ENCODE measurements at places on chromosomes 11 and 22. TPM values are rescaled to one million over a fixed set of nuclear protein-coding genes. Genes with fewer than 3 reads are reported as not detected.
A peak's percentile ranks its signal among the peaks of the same experiment; 100 is the strongest.

DNA sequence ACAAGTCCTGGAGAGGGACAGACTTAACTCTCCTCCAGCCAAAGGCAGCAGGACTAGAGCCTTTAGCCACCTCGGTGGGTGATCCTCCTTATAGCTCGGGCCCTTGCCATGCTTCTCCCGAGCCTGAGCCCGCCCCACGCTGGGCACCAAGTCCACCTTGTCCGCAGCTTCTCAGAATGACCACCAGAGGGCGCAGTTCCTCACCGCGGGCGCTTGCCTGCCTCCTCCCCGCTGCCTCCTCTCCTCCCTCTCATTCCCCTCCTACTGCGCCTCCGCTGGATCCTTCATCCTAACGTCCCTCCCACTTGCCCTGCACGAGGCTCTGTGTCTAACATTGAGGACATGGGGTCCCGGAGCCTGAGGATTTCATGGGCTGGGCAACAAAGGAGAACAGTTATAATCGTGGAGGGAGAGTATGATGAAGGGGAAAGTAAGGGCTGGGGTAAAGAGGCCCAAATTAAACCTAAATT is 11.3 kb upstream of the MOGAT2 start:
- H3K4me1 ChIP-seq, result peaks cover 7% of the 10 kb centered on the region
- H3K4me3 ChIP-seq, result no peak overlapping the region
- DNase-seq, result peak; percentile 68
- H3K27me3 ChIP-seq, result no peaks in the 10 kb centered on the region
- no peaks in the 10 kb centered on the region for H3K36me3 ChIP-seq
- no peak overlapping the region for H3K27ac ChIP-seq

DNA sequence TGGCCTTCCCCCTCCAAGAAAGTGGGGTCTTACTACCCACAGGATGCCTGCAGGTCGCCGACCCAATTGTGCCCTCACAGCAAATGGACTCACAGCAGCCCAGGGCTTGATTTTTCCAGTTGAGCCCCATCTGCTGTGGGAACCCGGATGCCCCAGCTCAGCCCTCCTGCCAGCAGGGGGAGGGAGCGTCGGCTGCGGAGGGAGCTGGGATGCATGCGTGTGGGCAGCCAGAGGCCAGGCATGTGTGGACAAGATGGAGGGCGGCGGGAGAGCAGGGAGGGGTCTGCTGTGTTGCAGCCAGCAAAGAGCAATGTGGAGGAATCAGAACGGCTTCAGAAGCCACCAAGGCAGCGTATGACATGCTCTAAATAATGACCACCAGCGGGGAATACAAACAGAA is 41.0 kb upstream of the EIF3D start:
- H3K27me3 ChIP-seq, result no peaks in the 10 kb centered on the region
- no peaks in the 10 kb centered on the region for H3K4me1 ChIP-seq
- H3K36me3 ChIP-seq, result no peaks in the 10 kb centered on the region
- DNase-seq, result no peak
- no peak overlapping the region for H3K4me3 ChIP-seq

DNA sequence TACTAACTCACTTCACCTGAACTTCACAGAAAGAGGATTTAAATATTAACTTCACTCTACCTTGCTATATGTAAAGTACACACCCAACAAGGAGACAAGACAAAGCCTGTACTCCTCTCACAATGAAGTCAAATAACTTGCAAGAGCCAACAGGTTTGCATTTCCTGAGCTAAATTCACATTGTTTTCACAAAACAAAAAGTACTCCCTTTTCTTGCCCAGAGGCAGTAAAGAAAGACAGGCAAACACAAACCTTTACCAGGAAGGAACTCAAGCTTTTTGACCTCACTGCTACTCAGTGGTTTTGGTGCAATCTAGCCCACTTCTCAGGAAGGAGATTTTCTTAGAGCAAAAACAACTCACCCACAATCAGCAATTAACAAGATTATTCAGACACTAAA is 15.7 kb downstream of the USP28 start:
- H3K4me3 ChIP-seq, result no peak overlapping the region
- no peak for DNase-seq
- no peaks in the 10 kb centered on the region for H3K36me3 ChIP-seq
- no peak overlapping the region for H3K27ac ChIP-seq
- H3K27me3 ChIP-seq, result no peaks in the 10 kb centered on the region

GRCh38 chr11:71502871-71503435 is 24.1 kb upstream of the KRTAP5-7 start:
- no peaks in the 10 kb centered on the region for H3K27me3 ChIP-seq
- H3K4me3 ChIP-seq, result no peak overlapping the region
- H3K4me1 ChIP-seq, result peaks cover 9% of the 10 kb centered on the region
- H3K27ac ChIP-seq, result no peak overlapping the region
- H3K36me3 ChIP-seq, result peaks cover 32% of the 10 kb centered on the region

- no peak overlapping the region for H3K4me3 ChIP-seq
- H3K4me1 ChIP-seq, result no peaks in the 10 kb centered on the region
- no peaks in the 10 kb centered on the region for H3K27me3 ChIP-seq
- no peak for DNase-seq
- peaks cover 10% of the 10 kb centered on the region for H3K36me3 ChIP-seq
Measured at GRCh38 chr11:102237096-102237735, 80.1 kb upstream of the BIRC3 start.

DNA sequence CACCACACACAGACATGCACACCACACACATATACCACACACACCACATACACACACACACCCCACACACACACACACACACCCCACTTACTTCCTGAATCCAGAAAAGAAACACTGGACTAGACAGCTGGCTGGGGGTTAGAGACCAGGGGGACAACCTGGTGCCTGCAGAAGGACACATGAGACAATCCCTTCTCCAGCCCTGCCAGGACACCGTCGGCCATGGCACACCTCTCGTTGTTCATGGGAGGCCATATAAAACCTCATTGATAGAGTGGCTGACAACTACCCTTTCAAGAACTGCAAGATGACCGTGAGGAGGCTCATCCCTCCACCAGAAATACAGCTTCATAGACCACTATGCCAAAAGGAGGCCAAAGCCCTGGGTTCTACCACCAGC is 54.3 kb downstream of the IGSF9B start:
- H3K27me3 ChIP-seq, result no peaks in the 10 kb centered on the region
- no peak overlapping the region for H3K4me3 ChIP-seq
- H3K27ac ChIP-seq, result no peak overlapping the region
- no peaks in the 10 kb centered on the region for H3K4me1 ChIP-seq

GRCh38 chr11:120884154-120885020 is 139.5 kb upstream of the TBCEL start:
- H3K4me3 ChIP-seq, result no peak overlapping the region
- H3K36me3 ChIP-seq, result no peaks in the 10 kb centered on the region
- DNase-seq, result no peak
- no peak overlapping the region for H3K27ac ChIP-seq
- H3K27me3 ChIP-seq, result no peaks in the 10 kb centered on the region
- H3K4me1 ChIP-seq, result peaks cover 22% of the 10 kb centered on the region

GRCh38 chr11:128451652-128452470 is 135.5 kb downstream of the ETS1 start:
- H3K4me1 ChIP-seq, result no peaks in the 10 kb centered on the region
- H3K27ac ChIP-seq, result peak overlapping the region; percentile 75
- H3K36me3 ChIP-seq, result no peaks in the 10 kb centered on the region
- peak; percentile 87 for DNase-seq
- H3K4me3 ChIP-seq, result peak overlapping the region; percentile 16

- no peaks in the 10 kb centered on the region for H3K4me1 ChIP-seq
- no peaks in the 10 kb centered on the region for H3K27me3 ChIP-seq
- no peak for DNase-seq
- H3K36me3 ChIP-seq, result no peaks in the 10 kb centered on the region
- no peak overlapping the region for H3K4me3 ChIP-seq
- no peak overlapping the region for H3K27ac ChIP-seq
Measured at GRCh38 chr11:122264121-122264520, 148.1 kb upstream of the BLID start.

- H3K4me1 ChIP-seq, result no peaks in the 10 kb centered on the region
- DNase-seq, result no peak
- no peak overlapping the region for H3K4me3 ChIP-seq
Measured at GRCh38 chr11:103901656-103902055, 134.8 kb upstream of the DDI1 start.

GRCh38 chr22:47107431-47107830 is 345.0 kb downstream of the TBC1D22A start:
- H3K27ac ChIP-seq, result no peak overlapping the region
- DNase-seq, result no peak
- H3K4me3 ChIP-seq, result no peak overlapping the region
- no peaks in the 10 kb centered on the region for H3K4me1 ChIP-seq
- no peaks in the 10 kb centered on the region for H3K27me3 ChIP-seq
- no peaks in the 10 kb centered on the region for H3K36me3 ChIP-seq

DNA sequence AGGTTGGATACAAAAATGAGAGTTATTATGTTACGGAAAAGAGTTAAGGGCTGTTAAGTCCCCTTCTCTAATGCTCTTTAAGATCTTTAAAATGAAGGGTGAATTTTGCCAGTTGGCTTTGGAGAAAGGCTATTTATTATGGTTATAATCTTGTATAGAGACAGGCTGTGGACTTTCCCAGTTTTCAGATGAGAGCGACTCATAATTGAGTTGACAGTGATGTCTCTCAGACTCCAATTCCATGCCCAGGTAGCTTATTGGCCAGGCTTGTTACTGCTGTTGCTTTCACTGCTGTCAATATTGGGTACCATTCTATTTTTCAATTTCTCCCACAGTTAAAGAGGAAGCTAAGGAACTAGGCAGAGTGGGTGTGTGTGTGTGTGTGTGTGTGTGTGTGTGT is 13.1 kb downstream of the ENDOD1 start:
- H3K4me1 ChIP-seq, result peaks cover under 1% of the 10 kb centered on the region
- H3K27me3 ChIP-seq, result no peaks in the 10 kb centered on the region
- no peak for DNase-seq
- no peak overlapping the region for H3K27ac ChIP-seq
- H3K4me3 ChIP-seq, result no peak overlapping the region

The FXYD2 gene
- total RNA-seq, result 0.59 TPM

All from right atrium auricular region (tissue), 2 donors.